ENCODE measurements at places on chromosomes 4 and X. TPM values are rescaled to one million over a fixed set of nuclear protein-coding genes. Genes with fewer than 3 reads are reported as not detected.
A peak's percentile ranks its signal among the peaks of the same experiment; 100 is the strongest.

DNA sequence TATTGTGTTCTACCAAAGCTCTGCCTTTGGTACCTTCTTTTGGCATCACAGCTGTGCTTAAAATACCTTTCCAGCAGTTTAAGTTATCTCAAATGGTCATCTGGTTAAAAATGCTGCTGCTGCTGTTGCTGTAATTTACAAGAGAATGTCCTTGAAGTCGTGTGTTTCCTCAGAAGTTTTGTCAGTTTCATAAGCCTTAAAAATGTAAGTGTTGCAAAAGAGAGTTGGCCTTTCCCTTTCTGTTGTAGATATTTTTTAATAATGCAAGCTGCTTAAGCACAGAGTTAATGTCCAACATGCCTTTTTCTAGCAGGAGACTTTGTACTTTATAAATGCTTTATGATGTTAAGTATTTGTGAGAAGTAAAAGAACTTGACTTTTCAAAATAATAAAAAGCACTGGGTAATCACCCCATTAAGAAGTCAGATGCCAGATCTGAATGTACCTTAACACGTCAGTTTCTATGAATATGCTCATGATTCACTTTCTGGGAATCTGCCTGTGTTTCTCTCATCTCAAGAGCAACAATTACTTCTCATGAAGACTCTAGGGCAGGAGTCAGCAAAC lies 35.3 kb upstream of the TENM3 start:
- H3K36me3 ChIP-seq = no peaks in the 10 kb centered on the region
- no peak overlapping the region for H3K4me3 ChIP-seq

The CHRDL1 gene
- polyA plus RNA-seq = not detected

GRCh38 chrX:123822965-123823364 lies 36.9 kb upstream of the XIAP start:
- H3K4me1 ChIP-seq = no peaks in the 10 kb centered on the region
- no peaks in the 10 kb centered on the region for H3K36me3 ChIP-seq
- no peak overlapping the region for H3K4me3 ChIP-seq
- no peak overlapping the region for H3K27ac ChIP-seq
- DNase-seq = no peak

The F8A1 gene
- polyA plus RNA-seq = not detected

GRCh38 chr4:171621646-171622045 lies 191.6 kb upstream of the GALNTL6 start:
- H3K4me1 ChIP-seq = no peaks in the 10 kb centered on the region
- no peak overlapping the region for H3K27ac ChIP-seq
- H3K36me3 ChIP-seq = no peaks in the 10 kb centered on the region
- H3K4me3 ChIP-seq = no peak overlapping the region
- DNase-seq = no peak
- no peaks in the 10 kb centered on the region for H3K27me3 ChIP-seq

The PCDH19 gene
- polyA plus RNA-seq = not detected

The GLUD2 gene
- 5.6 TPM for polyA plus RNA-seq

- peaks cover 78% of the 10 kb centered on the region for H3K36me3 ChIP-seq
- H3K27me3 ChIP-seq = no peaks in the 10 kb centered on the region
- peaks cover 33% of the 10 kb centered on the region for H3K4me1 ChIP-seq
- H3K27ac ChIP-seq = peak overlapping the region; percentile 26
Observed at GRCh38 chrX:49176421-49177326, 5.0 kb downstream of the PLP2 start.

Measured in K562 (cell line).